ENCODE measurements at places on chromosomes 2 and 18.

DNA sequence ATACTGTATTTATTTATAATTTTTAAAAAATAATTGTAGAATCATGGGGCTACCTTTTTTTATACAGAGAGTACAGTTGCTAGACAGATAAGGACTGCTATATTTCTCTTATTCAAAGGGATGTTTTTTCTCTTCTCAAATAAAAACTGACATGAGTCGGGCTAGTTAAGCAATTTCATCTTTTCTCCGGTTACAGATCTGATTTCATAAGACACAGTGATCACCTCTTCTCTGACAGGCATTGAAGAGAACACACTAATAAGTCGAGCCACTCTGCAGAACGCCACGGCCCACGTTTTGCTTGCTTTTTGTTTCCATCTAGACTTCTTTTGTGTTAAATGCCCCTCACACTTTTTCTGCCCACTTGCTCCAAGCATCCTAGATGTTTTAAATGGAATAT lies 85.4 kb downstream of the HNRNPLL start:
- no peak for DNase-seq

DNA sequence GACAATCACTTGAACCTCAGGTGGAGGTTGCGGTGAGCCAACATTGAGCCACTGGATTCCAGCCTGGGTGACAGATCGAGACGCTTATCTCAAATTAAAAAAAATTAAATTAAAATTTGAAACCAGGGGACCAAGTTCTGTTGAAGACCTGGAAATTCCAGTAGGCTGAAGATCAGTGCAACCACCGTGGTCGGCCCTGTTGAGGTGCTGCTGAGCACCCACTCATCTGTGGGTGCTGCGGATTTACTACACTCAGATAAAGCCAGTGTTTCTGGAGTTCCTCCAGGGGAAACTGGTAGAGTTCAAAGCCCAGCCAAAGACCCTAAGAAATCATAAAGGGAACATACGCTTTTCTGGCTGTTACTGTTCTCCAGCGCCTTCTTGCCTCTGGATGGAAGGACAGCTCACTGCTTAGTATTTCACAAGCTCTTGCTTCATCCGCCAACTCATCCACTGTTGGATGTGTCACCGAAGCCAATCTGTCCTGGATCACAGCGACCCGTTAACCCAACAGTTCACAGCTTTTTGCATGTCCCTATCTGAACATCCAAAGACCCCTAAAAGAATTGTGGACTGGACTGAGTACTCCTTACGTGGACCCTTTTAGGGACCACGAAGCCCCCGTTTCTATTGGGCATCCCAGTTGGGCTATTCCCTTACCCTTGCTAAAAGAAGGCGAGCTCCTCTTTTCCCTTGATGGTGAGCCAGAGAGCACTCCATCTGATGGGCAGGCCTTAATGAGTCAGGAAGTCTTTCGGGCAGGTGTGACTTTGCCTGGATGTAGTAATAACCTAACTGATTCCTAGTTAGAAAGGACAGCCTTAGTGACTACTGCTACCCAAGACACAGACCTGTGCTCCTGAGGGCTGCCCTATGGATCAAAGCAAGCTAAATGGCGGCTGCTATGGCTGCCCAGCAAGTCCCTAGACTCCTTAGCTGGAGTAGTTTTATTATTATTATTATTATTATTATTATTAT lies 6.0 kb upstream of the ALPP start:
- no peak for DNase-seq

DNA sequence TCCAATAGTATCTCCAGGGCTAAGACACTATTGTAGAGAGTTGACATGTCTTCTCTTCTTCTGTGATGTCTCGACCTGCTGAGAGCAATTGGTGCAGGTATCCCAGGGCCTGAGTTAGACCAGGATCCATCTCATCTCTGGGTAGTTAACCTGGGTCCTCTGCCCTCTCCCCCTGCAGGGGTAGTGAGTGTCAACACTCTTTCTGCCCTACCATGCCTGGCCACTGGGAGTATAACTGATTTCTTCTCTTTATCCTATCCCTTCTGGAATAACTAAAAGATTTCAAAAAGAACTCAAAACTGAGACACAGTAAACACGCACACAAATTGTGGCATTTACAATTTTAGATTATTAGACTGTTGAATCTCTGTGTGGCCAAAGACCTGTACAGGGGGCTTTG lies 20.8 kb upstream of the SIX3 start:
- no peak for DNase-seq

DNA sequence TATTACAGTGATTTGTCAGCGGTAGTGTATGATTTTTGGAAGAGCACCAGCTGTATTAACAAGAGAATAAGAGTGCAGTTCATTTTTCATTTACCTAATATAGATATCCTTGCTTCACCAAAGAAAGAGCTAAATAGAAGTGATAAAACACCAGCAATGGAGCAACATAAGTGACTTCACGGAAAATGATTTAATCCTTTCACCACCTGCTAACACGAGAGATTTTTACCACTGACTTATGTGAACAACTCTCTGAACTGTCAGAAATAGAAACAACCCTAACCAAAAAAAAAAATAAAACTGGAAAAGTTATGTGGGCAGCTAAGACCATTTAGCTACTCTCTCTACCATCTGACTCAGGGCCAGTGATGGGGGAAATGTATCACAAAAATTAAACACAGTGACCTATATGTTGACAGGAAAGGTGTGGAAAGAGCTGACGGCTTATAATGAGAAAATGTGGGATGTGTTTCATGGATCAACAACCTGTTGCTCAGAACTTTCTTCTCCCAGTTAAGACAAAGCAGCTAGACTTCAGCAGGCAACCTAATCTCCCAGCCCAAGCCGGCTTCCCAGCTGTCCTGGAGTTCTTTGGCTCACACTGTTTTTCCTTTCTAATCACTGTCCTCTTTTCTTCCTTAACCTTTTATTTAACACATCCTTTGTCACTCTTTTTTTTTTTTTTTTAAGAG lies 272.7 kb downstream of the SS18 start:
- no peak for DNase-seq

GRCh38 chr2:18901242-18901641 lies 311.9 kb upstream of the NT5C1B start:
- DNase-seq = no peak

DNA sequence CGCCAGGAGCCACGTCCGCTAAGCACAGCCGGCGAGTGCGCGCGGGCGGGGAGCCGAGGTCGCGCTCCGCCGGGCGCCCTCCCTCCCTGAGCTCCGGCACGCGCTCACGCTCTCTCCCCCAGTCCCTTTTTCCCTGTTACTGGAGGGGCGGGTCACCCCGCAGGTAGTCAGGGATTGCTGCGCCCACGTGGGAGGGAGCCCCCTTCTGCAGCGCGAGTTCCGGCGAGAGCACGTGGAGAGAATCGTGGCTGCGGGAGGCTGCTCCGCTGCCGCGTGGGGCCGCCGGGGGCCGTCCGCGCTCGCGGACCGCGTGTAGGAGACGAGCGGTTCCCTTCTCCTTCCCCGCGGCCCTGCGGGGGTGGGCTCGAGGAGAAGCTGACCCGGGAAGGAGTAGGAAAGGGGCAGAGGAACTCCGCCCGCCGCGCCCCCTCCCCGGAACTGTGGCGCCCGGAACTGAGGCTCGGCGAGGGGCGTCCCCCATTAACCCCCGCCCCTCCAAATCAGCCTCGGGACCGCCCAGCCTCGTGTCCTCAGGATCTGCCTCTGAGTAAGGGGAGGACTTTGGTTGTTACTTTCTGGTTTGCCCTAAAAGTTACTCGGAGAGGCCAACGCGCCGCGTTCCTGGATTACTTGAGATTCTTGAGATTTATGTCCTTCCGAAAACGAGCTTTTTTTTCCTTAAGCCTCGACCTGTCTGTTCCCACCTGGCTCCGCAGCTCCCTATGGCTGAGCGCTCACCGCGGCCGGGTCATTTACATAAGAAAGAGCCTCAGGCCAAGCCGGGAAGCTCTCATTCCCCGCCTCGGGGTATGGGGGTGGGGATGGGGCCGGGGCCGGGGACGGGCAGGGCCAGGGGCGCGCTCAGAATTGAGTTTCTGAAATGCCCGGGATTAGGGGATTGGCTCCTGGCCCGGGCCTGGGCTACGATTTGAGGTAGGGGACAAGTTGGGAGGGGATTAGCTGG lies 1.1 kb downstream of the HK2 start:
- DNase-seq = peak; percentile 56

DNA sequence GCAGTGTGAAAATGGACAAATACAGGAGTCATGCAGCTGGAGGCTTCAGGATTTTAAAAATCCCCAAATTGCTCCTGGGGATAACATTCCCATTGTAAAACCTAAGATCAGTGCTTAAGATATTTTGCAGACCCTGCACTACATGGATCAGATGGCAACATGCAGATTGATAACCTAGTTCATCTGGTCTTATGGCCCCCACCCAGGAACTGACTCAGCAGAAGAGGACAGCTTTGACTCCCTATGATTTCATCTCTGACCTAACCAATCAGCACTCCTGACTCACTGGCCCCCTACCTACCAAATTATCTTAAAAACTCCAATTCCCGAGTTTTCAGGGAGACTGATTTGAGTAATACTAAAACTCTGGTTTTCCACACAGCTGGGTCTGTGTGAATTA lies 20.0 kb downstream of the SRBD1 start:
- DNase-seq = no peak

DNA sequence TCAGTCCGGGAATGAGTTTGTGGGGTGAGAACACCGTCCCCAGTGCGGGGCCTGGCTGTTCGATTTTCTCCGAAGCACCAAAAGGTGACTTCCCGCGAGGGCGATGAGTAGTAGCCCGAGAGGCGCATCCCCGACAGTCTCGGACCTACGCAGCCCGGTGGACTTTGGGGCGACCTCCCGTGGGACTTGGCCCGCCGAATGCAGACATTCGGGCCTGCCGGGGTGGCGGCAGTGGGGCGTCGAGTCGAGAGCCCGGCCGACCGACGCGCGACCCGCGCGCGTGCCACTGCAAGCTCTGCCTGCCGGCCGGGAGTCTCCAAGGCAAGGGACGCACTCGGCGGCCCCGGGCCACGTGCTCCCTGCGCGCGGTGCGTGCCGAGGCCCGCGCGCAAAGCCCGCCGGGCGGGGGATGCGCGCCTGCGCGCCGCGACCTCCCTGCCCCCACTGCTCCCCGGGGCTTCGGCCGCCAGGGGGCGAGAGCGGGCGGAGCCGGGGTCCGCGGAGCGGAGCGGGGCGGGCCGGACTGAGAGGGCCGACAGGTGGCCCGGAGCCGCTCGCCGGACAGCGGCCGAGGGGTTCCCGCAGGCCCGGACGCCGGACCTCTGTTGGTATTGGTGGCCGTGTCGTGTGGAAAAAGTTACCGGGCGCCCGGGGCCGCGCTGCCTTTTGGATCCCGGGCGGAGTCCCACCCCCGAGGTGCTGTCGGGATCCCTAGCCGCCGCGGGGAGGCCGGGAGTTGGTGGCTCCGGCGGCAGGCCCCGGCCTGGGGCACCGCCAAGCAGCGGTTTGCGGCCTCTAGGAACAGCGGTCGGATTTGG lies 1.9 kb downstream of the PTMA start:
- DNase-seq = no peak

- no peak for DNase-seq
Observed at GRCh38 chr2:176826984-176827668, 385.5 kb upstream of the HNRNPA3 start.

Data from CMK (cell line).